ENCODE measurements at places on chromosomes 7 and 10. TPM values are rescaled to one million over a fixed set of nuclear protein-coding genes. Genes with fewer than 3 reads are reported as not detected.

CH25H gene
- total RNA-seq: not detected

C10orf67 gene
- not detected for total RNA-seq

FAS gene
- total RNA-seq: 61.9 TPM

KCNK18 gene
- not detected for total RNA-seq

ABCA13 gene
- not detected for total RNA-seq
